ENCODE measurements at places on chromosomes 2 and 18.

GRCh38 chr2:120976501-120977307 lies 241.0 kb downstream of the GLI2 start:
- no peak for DNase-seq

- DNase-seq, result no peak
Measured at GRCh38 chr2:158966312-158966711, 2.1 kb upstream of the TANC1 start.

DNA sequence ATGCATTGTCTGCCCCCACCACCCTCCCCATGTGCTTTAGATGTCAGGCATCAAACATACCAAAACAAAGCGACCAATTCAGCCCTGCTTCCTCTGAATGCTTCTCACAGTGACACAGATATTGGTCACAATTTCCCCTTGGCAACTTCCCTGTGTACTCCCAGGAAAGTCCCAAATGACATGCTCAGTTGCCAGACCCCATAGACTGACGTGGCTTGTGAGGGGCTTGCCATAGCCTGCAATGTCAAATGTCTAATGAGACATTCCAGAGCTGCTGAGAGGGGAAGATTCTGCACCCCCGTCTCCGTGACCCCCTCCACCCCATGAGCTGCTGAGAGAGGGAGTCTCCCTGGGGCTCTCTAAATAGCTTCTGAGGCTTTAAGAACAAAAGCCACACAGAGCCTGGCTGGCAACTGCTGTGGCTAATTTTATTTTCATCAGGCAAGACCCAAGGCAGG lies 47.3 kb downstream of the RFTN2 start:
- peak; percentile 23 for DNase-seq

GRCh38 chr2:2389215-2389614 lies 58.1 kb upstream of the MYT1L start:
- DNase-seq, result no peak

GRCh38 chr2:43480874-43481273 lies 115.0 kb downstream of the THADA start:
- no peak for DNase-seq

DNA sequence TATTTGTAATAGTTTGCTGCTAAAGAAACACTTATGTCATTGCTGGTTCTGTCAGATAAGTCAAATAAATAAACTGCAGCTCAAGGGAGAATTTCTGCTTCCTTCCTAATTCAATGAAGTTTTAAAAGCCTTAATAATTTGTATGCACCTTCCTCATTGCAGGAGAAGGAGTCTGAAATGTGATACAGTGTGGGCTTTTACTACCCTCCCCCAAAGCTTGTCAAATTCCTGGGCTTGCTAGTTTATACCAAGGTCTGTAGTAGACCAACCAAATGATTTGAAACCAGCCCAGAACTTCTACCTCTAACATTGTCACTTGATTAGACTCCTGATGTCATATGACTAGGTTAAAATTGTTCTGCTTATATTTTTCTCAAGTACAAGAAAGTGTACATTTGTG lies 131.8 kb downstream of the DTNA start:
- no peak for DNase-seq
